Naive B cell (primary cell): ENCODE measurements at places on chromosomes 4 and X.

DNA sequence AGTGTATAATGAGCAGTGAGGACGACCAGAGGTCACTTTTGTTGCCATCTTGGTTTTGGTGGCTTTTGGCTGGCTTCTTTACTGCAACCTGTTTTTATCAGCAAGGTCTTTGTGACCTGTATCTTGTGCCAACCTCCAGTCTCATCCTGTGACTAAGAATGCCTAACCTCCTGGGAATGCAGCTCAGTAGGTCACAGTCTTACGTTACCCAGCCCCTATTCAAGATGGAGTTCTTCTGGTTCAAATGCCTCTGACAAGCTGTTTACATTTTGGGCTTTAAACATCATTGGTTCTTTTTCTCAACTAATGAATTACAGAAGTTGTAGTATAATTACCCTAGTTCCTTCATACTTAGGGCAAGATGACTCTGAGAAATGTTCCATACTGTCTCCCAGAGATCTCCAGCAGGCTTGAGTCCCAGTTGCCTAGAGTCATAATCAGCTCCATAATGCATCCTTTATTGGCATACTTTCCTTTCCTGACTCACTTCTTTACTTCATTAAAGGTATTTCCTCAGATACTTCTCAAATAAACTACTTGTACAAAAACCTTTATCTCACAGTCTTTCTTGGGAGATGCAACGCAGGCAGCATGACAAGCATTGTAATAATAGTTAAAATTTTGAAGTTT is 136.5 kb downstream of the KDM6A start:
- H3K36me3 ChIP-seq = peaks cover 17% of the 10 kb centered on the region
- no peaks in the 10 kb centered on the region for H3K27me3 ChIP-seq
- peaks cover 49% of the 10 kb centered on the region for H3K4me1 ChIP-seq
- H3K27ac ChIP-seq = peak overlapping the region; percentile 38
- no peak overlapping the region for H3K4me3 ChIP-seq
- DNase-seq = no peak

DNA sequence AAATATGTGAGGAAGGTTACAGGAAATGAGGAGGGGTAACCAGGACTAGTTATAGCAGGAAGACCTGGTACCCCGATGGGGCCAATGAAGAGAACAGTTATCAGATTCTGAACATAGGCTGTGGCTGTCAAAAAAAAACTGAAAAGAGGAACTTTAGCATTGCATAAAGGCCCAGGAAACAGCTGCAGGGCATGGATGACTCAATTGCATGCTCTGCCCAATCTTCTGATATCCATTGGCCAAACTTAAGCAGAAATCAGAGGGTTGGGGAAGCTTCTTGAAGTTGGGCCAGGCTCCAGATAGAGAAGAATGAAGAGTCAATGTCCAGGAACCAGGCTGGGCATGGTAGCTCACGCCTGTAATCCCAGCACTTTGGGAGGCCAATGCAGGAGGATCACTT is 1222.4 kb upstream of the PRKX start:
- H3K36me3 ChIP-seq = no peaks in the 10 kb centered on the region
- peak; percentile 56 for DNase-seq

DNA sequence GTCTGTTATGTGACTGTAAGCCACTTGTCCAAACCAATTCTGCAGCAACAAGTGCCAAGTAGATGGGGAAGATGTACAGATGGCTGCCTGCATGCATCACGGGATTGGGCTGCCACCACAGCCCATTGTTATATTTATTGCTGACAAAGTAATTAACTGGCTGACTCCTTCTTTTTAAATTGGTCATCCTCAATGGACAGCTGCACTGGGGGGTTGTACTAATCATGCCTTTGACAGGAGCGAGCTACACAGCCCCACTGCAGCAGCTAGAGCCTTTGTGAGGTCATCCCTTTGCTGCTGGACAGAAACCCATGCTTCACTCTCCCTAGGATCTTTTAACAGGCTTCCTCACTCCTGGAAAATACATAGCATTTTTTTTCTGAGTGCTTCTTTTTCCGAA is 146.7 kb upstream of the CXXC4 start:
- H3K36me3 ChIP-seq = no peaks in the 10 kb centered on the region
- H3K4me3 ChIP-seq = no peak overlapping the region
- H3K27me3 ChIP-seq = no peaks in the 10 kb centered on the region
- no peak overlapping the region for H3K27ac ChIP-seq
- DNase-seq = no peak

- no peak for DNase-seq
- H3K4me3 ChIP-seq = no peak overlapping the region
- peaks cover 4% of the 10 kb centered on the region for H3K4me1 ChIP-seq
- peak overlapping the region; percentile 51 for H3K27ac ChIP-seq
These were observed 166.6 kb downstream of the SPRY1 start for GRCh38 chr4:123562994-123563750.

GRCh38 chr4:14865804-14866203 is 136.5 kb upstream of the CPEB2 start:
- no peaks in the 10 kb centered on the region for H3K36me3 ChIP-seq
- H3K27ac ChIP-seq = no peak overlapping the region
- H3K4me1 ChIP-seq = no peaks in the 10 kb centered on the region

DNA sequence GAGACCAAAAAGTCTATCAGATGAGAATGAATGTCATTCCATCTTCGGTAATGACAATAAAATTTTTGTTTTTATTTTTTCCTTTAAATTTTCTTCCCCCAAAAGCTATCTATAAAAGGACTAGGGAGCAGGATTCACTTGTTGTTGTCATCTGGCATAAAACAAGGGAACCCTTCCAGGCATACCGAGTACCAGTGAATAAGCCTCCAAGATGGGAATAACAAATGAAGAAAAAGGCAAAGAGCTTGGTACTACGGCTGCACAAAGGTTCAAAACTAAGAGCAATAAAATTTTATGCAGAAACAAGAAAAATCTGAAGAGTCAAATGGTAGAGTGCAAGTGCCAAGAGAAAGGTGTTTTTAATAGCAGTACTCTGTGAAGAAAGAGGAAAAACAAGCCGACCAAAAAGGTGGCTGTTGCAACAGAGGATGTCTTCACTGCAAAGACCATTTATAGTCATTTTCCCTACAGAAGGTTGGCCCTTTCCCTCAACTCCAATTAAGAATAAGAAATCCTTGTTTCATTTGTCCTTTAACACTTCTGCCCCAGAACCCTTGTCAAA is 25.8 kb downstream of the PPP3CA start:
- peak overlapping the region; percentile 21 for H3K27ac ChIP-seq
- peaks cover 60% of the 10 kb centered on the region for H3K4me1 ChIP-seq
- no peak overlapping the region for H3K4me3 ChIP-seq
- no peaks in the 10 kb centered on the region for H3K27me3 ChIP-seq
- no peak for DNase-seq

DNA sequence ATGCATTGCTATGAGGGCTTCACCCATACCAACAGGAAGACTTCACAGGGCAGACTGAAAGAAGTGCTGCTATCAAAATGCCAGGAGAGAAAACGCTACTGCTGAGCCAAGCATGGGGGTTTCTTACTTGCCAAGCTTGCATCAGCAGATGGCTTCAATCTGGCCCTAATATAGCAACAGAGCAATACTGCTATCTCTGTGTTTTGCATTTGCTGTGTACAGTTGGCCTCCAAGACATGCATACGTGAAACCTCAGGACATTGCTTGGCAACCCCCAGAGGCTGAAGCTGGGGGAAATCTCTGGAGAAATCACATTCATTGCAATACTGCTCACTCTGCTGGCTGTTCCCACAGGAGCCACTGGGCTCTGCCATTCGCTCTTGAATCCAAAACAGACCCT is 127.2 kb upstream of the GPC4 start:
- H3K27ac ChIP-seq = no peak overlapping the region
- H3K27me3 ChIP-seq = no peaks in the 10 kb centered on the region
- no peak overlapping the region for H3K4me3 ChIP-seq
- H3K4me1 ChIP-seq = no peaks in the 10 kb centered on the region
- DNase-seq = no peak

- peak overlapping the region; percentile 71 for H3K27ac ChIP-seq
- DNase-seq = peak; percentile 9
- H3K4me3 ChIP-seq = peak overlapping the region; percentile 84
- H3K27me3 ChIP-seq = no peaks in the 10 kb centered on the region
- peaks cover 18% of the 10 kb centered on the region for H3K4me1 ChIP-seq
These were observed 584 bp downstream of the SUV39H1 start for GRCh38 chrX:48696909-48697727.

GRCh38 chr4:88570001-88570400 is 22.3 kb upstream of the HERC3 start:
- no peaks in the 10 kb centered on the region for H3K27me3 ChIP-seq
- H3K4me1 ChIP-seq = peaks cover 9% of the 10 kb centered on the region
- no peaks in the 10 kb centered on the region for H3K36me3 ChIP-seq
- no peak for DNase-seq

- H3K36me3 ChIP-seq = peaks cover 3% of the 10 kb centered on the region
- no peak for DNase-seq
- H3K27me3 ChIP-seq = no peaks in the 10 kb centered on the region
- no peaks in the 10 kb centered on the region for H3K4me1 ChIP-seq
- no peak overlapping the region for H3K27ac ChIP-seq
These were observed 8.0 kb downstream of the ARMCX4 start for GRCh38 chrX:101493225-101493624.

- H3K27me3 ChIP-seq = no peaks in the 10 kb centered on the region
- H3K4me3 ChIP-seq = no peak overlapping the region
- no peak overlapping the region for H3K27ac ChIP-seq
- no peak for DNase-seq
- no peaks in the 10 kb centered on the region for H3K36me3 ChIP-seq
- H3K4me1 ChIP-seq = no peaks in the 10 kb centered on the region
These were observed 70.0 kb upstream of the RLIM start for GRCh38 chrX:74684466-74684865.

DNA sequence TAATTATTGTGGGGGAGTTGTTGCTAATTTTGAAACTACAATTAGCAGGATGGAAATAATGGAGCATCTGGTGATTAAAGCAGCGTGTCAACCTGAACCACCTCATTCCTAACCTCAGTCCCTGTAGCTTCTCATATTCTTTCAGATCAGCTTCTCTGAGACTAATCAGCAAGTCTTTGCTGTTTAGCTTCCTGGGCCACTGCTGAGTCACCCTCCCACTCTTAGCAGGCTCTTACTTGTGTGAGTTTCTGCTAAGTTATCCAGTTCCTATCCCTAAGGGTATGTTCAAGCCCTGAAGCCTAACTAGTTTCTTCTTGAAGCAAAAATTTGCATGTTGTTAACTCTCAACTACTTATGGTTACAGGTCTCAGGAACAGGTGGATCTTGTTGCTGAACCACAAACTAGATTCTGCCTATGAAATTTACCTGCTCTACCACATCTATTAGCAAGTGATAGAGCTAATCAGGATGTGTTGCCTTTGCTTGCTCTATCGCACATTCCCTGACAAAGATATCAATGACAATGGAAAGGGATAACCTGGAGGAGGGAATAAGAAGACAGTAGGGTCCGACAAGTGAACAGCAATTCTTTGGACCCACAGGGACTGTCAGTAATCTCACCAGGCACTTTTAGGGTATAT is 134.2 kb downstream of the EIF4E start:
- peaks cover 11% of the 10 kb centered on the region for H3K27me3 ChIP-seq
- no peaks in the 10 kb centered on the region for H3K36me3 ChIP-seq
- H3K4me3 ChIP-seq = no peak overlapping the region
- no peak overlapping the region for H3K27ac ChIP-seq
- DNase-seq = no peak
- no peaks in the 10 kb centered on the region for H3K4me1 ChIP-seq

- no peak for DNase-seq
- H3K36me3 ChIP-seq = no peaks in the 10 kb centered on the region
- H3K4me1 ChIP-seq = no peaks in the 10 kb centered on the region
- H3K27me3 ChIP-seq = no peaks in the 10 kb centered on the region
These were observed 109.9 kb upstream of the SMIM10 start for GRCh38 chrX:134880866-134881265.

DNA sequence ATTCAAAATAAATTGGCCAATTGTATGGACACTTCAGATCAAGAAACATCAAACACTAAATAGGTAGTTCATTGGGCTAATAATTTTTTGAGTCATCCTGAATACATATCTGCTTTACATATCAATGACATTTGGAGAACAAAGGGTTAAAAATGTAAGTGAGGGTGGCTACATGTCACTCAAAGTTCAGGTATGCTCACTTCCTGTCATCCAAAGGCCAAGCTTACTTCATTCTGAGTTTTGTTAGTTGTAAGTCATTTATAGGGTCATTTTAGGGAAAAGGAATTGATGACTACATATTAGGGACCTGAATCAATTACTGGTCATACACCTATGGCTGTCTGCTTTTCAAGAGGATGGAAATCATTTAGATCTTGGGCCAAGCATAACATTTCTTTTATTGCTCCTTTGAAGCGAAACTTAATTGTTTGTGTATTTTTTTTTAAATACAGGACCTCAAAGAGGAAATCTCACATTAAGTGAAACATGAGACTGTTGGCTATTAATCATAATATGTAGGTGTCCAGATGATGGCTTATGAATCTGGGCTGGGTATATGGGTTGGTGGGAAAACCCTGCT is 119.2 kb upstream of the LEF1 start:
- no peaks in the 10 kb centered on the region for H3K27me3 ChIP-seq
- H3K4me3 ChIP-seq = no peak overlapping the region
- DNase-seq = no peak
- H3K4me1 ChIP-seq = no peaks in the 10 kb centered on the region
- no peaks in the 10 kb centered on the region for H3K36me3 ChIP-seq

DNA sequence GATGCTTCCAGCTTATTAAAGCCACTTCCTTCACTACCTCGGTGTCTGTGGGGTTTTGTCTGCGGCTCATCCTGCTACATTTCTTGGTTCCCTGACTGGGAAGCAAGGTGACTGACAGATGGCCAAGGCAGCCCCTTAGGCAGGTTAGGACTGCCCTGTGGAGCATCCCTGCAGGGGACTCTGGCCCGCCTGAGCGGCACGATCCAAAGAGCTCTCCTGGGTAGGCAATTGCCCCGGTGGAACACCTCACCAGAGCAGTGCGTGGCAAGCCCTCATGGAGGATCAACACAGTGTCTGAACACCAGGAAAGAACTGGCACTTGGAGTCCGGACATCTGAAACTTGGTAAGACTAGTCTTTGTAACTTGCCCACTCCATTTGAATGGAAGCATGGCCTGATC is 1143.4 kb downstream of the ARAP2 start:
- H3K27ac ChIP-seq = no peak overlapping the region
- no peaks in the 10 kb centered on the region for H3K36me3 ChIP-seq
- no peak overlapping the region for H3K4me3 ChIP-seq
- H3K27me3 ChIP-seq = no peaks in the 10 kb centered on the region

- H3K27ac ChIP-seq = no peak overlapping the region
- H3K4me1 ChIP-seq = no peaks in the 10 kb centered on the region
- no peak for DNase-seq
- no peaks in the 10 kb centered on the region for H3K27me3 ChIP-seq
These were observed 449.1 kb downstream of the FAM133A start for GRCh38 chrX:94123062-94123461.

DNA sequence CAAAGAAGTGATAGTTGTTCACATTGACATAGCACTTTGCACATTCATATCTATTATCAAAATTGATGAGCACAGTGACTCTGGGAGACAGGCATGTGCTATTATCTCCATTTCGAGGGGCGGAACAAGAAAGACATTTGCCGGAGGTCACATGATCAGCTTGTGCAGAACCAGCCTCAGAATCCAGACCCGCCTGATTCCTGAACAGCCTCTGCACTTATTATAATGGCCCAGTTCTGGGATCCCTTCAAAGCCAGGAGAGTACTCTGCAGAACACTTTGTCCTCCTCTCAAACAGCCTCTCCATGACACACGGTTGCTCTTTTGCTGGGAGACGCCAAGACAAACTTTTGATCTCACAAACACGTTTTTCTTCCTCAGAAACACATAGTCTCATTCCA is 48.4 kb downstream of the RWDD4 start:
- H3K36me3 ChIP-seq = no peaks in the 10 kb centered on the region
- DNase-seq = no peak
- H3K27ac ChIP-seq = no peak overlapping the region
- H3K4me3 ChIP-seq = no peak overlapping the region
- H3K4me1 ChIP-seq = no peaks in the 10 kb centered on the region
- H3K27me3 ChIP-seq = peaks cover 18% of the 10 kb centered on the region
